ENCODE measurements at places on chromosomes 3 and 15.
A peak's percentile ranks its signal among the peaks of the same experiment; 100 is the strongest.

GRCh38 chr15:73584699-73585420 is 48.3 kb downstream of the NPTN start:
- DNase-seq, result no peak

GRCh38 chr15:94403331-94403730 is 172.0 kb downstream of the MCTP2 start:
- DNase-seq, result no peak

DNA sequence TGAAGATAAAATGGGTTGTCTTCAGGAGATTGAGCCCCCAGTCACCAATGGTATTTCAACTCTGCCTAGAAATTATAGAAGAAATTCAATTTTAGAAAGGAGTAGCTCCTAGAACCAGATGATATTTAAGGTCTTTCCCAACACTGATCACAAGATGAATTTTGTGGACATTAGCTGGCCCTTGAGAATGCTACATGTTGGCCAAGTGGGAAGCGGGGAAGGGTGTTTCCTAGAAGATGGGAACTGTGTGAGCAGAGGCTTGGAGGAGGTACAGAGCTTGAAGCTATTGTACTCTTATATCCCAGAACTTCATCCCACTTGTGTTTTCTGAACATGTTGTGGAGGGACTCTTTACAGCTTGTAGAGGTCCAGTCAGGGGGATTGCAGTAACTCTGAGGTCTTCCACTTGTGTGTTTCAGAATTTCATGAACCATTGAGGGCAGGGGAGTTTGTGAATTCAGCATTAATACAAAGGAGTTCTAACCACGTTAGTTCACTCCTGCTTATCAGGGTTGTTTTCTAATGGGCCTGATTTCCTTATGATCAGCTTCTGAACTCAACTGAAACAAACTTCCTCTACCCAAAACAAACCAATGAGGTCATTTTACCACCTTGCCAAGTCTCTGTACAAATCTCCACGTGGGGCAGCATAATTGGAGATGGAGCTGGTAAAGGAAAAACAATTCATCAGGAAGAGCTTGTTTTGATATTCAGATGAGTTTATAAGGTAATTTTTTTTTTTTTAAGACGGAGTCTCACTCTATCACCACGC is 152.6 kb upstream of the TPM1 start:
- DNase-seq, result no peak

DNA sequence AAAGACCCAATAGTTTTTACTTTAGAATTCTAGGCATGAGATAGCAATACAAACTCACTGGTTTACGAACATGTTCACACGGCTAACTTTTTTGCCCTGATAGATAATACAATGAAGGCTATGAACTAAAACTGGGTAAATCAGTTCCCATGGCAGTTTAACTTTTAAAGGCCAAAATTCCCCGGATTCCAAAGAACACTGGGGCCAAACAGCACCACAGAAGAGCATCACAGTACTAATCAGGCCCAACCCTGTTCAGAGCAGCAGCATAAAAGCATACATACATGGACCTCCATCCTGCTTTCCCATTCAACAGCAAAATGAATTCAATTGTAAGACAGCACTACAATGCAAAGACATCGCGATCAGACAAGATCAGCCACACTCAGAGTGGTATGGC is 540.3 kb upstream of the CCDC54 start:
- DNase-seq, result no peak

DNA sequence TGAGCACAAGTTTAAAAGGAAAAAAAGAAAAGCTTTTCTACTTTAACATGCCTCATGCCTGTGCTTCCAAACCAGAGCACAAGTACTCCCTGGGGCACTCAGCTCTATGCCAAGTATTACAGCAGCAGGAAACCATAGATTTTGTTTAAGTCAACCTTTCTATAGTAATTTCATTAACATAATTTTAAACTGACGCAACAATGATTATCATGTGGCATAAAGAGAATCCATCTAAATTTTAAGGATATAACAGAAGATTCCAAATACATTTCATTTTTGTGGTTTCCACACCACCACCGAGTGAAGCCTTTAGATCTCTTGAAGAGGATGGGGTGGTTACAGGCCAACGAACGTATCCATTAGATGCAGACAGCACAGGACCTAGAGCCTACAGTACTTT is 112.1 kb downstream of the TNIK start:
- DNase-seq, result peak; percentile 20

- no peak for DNase-seq
These were observed 176.2 kb downstream of the EPHB1 start for GRCh38 chr3:134971306-134971705.

DNA sequence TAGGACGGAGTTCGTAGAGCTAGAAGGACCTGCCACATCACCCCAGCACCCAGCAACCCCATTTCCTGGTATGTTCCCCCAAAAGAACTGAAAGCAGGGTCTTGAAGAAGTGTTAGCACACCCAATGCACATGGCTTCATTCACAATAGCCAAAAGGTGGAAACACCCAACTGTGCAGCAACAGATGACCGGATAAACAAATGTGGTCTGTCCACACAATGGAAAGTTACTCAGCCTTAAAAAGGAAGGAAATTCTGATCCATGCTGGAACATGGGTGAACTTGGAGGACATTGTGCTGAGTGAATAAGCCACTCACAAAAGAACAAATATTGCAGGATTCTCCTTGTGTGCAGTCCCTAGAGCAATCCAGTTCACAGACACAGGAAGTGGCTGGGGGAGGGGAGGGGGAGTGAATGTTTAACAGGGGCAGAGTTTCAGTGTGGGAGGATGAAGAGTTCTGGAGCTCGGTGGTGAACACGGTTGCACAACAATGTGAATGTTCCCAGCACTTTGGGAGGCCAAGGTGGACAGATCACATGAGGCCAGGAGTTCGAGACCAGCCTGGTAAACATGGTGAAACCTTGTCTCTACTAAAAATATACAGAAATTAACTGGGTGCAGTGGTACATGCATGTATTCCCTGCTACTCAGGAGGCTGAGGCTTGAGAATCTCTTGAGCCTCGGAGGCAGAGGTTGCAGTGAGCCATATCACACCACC is 157.5 kb downstream of the NUP210 start:
- DNase-seq, result no peak

- DNase-seq, result peak; percentile 67
These were observed 28.5 kb upstream of the CMSS1 start for GRCh38 chr3:99789011-99789721.

GRCh38 chr3:196706327-196706726 is 5.7 kb downstream of the CEP19 start:
- no peak for DNase-seq

- no peak for DNase-seq
These were observed 87.5 kb downstream of the RFTN1 start for GRCh38 chr3:16426029-16426400.

DNA sequence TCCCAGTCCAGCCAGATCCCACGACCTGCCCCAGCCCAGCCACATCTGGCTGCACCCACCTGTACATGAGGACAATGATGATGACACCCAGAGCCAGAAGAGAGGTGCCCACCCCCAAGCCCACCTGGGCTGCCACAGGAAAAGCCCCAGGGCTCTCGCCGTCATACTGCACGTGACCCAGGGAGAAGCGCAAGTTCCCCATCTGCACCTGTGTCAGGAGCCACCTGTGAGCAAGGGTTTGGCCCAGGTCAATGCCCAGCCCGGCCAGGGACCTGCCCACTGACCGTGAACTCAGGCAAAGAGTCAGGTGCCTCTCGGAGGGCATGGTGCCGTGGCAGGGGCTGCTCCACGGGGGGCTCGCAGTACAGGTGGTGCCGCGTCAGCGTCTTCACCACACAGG is 16.3 kb downstream of the PLXNB1 start:
- DNase-seq, result no peak

DNA sequence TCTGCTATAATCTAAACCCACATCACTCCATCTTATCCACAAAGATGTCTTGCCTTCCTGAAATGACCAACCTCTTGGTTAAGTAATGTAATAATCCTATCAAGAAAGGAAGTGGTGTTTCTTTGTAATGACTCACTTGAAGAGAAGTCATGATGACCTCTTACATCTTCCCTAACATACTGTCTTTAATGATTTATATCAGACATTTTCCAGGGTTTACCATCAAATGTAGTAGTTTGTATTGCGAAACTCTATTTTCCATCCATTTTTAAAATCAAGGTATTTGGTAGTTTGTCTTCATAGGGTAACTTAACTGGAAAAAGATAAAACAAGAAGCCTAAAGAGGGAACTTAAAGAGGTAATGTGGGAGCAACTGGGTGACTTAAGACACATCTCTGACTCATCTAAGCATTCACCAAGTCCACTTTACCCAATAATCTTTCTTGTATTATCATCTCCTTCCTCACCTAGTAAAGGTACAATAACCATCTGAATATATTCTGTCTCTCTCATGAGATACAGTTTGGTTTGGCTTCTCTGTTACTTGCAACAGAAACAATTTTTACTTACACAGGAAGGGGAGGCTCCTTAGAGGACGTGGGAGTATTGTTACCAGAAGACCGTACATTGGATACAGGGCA is 5.7 kb upstream of the MAPK6 start:
- peak; percentile 12 for DNase-seq
